ENCODE measurements at places on chromosomes 1 and 21.

GRCh38 chr1:57384901-57385300 lies 39.0 kb downstream of the DAB1 start:
- no peak for DNase-seq

GRCh38 chr1:165773324-165773965 lies 4.8 kb upstream of the TMCO1 start:
- no peak for DNase-seq

- no peak for DNase-seq
Observed at GRCh38 chr1:245901565-245901964, 605.5 kb downstream of the SMYD3 start.

- no peak for DNase-seq
Observed at GRCh38 chr1:25971066-25971810, 26.6 kb downstream of the PAFAH2 start.

DNA sequence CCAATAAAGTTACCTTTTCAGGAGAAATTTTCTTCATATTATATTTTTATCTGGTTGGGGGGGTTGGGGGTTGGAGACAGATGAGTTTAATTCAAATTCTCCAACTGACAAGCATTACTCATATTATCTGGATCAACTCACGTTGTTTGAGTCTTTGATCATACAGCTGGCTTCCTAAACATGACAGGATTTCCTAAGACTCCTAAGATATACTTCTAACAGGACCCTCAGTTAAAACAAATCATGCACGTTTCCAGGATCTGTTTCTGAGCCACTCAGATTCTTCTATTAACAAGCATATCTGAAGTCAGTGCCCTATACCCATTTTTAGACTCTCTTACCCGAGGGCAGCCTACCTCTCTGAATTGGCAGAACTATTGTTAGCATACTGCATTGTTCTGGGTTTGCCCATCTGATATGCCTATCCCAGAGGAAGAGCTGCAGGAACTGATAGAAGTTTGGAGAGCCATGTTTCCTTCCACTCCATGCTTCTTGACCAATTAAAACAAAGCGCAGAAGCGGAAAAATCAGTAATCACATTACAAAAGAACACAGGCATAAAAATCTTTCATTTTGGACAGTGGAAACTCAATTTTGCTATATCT lies 653.9 kb downstream of the LTN1 start:
- no peak for DNase-seq

DNA sequence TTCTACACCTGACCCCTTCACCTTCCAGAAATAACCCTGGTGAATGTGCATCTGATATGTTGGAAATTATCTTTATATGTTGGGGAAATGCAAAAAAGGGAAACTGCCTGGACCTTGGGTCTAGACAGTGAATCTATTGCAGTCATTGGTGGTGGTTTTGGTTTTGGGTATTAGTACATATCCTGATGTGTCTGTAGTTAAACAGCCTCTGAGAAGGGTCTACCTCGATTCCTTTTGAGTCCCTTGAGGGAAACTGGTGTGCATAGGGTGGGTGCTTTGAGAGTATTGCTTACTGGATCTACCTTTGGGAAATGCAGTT lies 127.3 kb upstream of the KIAA0040 start:
- DNase-seq = no peak

- no peak for DNase-seq
Observed at GRCh38 chr1:197319631-197320030, 51.6 kb downstream of the CRB1 start.

DNA sequence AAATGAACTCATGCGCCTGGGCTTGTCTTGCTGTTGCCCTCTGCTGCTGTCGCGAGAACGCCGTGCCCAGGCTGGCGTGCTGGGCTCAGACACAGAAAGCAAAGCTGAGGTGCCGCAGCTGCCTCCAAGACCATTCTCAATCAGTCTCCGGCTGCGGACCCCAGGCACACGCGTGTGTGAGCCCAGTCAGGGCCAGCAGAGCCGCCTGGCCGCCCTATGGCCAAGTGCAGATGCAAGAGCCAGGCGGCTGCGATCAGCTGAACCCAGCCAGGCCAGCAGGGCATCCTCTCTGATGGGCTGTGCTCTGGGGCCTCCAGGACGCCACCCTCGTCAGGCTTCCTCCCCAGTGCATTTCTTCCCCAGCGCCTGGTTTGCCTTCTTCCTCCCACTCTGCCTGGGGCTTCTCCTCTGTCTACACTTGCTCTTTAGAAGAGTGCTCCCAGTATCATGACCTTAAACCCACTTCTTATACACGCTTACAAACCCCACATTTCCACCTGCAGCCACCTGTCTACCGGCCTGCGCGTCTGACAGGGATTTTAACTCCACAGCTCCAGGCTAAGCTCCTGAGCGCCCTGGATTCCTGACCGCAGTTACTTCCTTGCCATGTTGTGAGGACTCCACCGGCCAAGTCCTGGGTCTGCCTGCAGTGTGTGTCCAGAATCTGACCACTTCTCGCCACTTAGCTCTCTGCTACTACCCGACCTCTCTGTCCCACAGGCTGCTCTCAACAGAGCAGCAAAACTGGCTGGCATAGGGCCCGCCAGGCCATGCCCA lies 21.7 kb upstream of the LRRC47 start:
- no peak for DNase-seq

All from NCI-H1436 treated with DMSO at 0.1 percent for 48 hours (cell line).